ENCODE measurements at places on chromosomes 2 and 18.
A peak's percentile ranks its signal among the peaks of the same experiment; 100 is the strongest.

DNA sequence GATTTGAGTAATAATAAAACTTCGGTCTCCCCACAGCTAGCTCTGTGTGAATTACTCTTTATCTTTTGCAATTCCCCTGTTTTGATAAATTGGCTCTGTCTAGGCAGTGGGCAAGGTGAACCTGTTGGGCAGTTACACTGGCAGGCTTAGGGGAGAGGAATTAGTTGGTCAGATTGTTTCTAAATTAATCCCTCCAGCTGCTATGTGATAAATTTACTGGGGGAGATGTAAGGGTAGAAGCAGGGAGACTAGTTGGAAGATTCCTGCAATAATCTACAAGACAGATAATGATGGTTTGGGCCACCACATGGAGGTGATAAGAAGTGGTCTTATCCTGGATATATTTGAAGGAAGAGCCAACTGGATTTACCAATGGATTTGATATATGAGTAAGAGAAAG is 118.5 kb upstream of the TACR1 start:
- DNase-seq: no peak

DNA sequence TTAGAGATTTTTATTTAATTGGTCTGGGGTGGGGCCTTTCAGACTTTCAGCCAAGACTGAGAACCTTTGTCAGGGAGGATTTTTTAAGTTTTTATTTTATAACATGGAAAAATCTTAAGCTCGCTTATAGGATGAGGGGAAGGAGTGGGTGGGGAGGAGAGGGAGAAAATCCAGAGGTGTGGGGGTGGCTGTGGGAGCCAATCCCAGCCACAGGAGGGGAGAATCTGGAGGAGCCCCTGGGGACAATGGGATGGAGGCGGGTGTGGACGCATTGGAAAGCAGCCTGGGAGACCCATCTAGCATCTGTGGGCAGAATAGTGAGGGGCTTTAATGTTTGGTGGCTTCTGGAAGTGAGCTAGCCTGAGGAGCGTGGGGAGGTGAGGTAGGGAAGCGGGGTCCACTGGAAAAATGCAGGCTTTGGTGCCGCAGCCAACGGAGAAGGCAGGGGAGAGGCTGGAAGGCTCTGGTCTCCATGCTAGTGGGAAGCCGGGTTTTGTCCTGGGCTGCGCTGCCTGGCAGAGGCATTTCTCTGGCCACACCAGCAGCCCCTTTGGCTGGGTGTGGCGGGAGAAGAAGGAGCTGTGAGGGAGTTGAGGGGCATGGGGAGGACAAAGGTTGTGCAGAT is 11.5 kb upstream of the INPP5D start:
- no peak for DNase-seq

DNA sequence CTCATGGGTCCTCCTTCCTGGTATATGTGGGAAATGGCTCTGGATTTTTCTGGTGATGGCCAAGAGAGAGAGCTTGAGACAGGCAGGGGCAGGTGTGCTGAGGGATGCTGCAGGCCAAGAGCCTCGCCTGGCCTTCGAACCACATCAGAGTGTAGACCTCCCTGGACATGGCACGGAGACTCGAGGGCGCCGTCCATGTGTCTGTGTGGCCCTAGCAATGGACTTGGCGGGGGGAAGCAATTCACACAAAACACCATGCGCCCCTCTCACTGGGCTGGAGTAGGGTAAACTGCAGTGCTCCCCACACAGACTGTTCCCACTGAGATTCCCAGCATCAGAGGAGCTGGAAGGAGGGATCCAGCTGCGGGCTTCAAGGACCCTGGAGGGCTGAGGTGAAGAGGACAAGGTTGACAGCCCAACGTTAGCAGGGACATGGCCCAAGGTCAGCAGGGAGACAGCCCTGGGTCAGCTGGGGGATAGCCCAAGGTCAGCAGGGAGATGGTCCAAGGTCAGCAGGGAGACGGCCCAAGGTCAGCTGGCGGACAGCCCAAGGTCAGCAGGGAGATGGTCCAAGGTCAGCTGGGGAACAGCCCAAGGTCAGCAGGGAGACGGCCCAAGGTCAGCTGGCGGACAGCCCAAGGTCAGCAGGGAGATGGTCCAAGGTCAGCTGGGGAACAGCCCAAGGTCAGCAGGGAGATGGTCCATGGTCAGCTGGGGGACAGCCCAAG is 75.4 kb upstream of the HDAC4 start:
- no peak for DNase-seq

DNA sequence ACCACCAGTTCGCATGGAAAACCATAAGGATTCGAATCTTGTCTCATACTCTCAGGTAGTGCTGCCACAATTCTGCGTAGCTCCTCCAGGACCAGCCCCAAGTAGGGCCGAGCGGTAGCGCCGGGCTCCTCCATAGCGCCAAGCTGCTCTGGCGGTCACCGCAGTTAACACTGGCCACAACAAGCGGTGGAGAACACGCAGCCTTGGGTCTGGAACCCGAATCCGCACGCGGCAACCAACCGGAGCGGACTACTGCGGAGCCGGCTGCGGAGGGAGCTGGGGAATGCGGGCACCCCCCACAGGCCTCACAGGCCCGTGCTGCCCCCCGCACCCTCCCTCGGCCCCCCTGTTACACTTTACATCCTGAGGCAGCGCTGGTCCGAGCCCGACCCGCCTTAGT is 531.5 kb downstream of the STK39 start:
- no peak for DNase-seq

DNA sequence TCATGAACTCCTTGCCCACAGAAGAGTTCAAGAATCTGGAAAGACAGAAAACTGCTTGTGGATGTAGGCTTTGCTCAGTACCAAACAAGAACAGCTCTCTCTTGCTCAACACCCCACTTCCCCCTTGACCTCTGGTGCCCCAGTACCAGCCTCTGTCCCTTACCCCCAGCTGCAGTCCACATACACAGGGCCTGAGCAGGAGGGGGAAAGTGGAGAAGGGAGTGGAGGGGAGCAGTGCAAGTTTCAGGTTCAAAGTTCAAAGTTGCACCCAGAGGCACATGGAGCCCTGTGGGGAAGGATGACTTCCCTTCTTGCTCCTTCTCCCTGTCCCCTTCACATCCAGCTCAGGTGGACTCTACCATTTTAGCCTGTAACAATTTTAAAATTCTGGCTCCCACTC is 61.1 kb upstream of the LPIN2 start:
- no peak for DNase-seq

DNA sequence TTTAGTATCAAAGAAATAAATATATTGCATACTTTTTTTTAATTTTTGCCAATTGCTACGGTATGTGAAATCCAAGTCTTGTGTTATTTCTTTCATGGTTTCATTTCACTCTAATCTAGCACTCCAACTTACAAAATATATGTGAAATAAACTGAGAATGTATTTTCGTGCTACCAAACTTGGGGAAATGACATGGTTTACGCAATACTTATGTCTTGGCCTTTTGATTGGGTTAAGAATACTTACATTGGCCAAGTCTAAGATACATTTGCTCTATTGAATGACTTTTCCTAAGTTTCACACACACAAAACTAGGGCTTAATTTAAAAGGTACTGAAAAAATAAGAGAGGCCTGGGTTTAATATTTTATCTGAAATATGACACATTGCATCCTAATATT is 80.5 kb downstream of the VRK2 start:
- DNase-seq: no peak

DNA sequence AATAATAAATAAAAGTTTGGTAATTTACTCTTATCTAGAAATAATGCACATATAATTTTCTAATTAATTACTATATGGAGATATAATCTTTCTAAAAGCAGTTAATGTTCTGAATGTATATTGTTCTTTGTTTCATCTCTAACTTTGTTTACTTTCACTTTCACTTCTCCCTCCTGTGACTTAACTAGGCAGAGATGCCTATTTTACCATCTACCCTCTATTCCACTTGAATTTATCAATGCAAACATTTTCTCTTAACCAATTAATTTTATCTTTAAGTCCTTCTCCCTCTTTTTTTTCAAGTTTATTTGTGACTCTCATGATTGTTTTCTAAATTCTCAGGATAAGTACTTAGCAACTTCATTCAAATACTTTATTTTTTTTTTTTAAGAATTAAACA is 55.1 kb upstream of the IL1RL1 start:
- no peak for DNase-seq

DNA sequence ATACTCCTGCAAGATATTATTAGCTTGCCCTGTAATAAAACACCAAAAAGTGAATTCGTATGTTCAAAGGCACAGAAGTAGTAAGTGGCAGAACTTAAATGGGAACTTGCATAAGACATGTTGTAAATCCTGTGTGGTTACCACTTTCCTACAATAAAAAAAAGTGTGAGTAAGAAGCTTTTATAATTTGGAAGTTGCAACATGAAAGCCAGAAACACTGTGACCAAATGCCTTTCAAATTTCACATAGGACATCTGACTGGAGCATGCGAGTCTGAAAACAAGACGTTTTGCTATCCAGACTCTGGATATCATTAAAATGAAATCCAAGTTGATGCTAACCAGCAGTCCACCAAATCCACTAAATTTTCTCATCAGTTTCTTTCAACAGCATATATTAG is 886.2 kb upstream of the NRXN1 start:
- no peak for DNase-seq

- DNase-seq: no peak
Observed at GRCh38 chr2:20196053-20196656, 28.8 kb downstream of the SDC1 start.

GRCh38 chr2:173130496-173131465 is 55.1 kb downstream of the MAP3K20 start:
- peak; percentile 45 for DNase-seq

GRCh38 chr2:48114256-48114655 is 208.0 kb upstream of the FBXO11 start:
- peak; percentile 18 for DNase-seq

DNA sequence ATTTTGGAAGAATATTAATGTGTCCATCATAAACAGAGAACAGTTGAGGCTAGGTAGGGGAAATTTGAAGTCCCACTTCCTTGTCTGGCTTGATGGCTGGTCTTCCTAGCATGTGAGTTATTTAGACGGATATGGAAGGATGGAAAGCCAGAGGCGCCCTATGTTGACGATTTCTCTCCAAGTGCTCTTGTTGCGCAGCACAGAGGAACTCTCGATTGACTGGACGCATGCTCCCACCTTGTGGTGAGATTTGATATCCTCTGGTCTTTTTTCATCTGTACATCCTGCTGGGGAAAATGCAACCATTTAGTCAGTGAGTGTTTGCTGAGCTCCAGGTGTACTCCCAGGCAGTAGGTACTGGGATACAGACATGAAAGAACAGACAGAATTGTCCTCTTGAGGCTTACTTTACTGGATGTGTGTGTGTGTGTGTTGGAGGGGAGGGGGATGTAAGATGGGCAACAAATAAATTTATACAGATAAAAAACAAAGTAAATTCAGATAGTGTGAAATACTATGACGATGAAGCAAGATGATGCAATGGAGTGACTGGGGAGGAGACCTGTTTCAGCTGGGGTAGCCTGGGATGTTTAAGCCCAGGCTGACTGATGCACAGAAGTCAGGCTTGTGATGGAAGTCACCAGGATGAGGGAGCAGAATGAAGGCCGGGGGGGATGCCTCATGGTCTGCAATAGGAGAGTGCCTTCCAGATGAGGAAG is 137.2 kb downstream of the TRIM43 start:
- peak; percentile 72 for DNase-seq

DNA sequence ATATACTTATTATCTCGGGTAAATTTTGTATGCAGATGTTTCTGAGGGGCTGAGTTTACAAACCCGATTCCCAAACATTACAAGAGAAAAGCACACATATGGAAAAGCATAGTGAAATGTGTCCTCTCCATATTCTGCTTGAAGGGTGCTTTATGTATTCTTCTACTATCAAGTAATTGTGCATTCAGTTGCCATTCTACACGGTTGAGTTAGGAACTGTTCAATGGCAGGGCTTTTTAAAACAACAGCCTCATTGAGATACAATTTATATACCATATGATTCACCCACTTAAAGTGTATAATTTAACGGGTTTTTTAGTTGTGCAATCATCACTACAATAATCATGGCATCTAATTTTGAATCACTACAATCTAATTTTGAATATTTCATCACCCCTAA is 138.4 kb upstream of the DLGAP1 start:
- DNase-seq: peak; percentile 44

DNA sequence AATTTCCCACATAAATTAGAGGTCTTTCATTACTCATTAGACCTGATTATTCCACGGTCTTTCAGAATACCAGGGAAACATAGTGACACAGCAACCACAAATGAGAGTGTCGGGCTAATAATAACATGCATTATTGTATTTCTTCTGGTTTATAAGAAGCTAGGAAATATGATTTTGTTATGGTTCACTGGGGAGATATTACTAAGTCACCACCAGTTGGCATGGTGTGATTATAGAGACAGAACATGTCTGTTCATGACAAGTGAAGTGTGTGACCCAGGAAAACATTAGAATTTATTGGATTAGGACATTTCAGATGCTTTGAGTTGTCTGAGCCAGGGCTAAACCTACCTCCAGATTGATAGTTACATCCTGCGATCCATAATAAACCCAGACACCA is 494.4 kb downstream of the FBXO15 start:
- DNase-seq: no peak

- DNase-seq: no peak
Observed at GRCh38 chr2:64295326-64296139, 151.3 kb upstream of the PELI1 start.

GRCh38 chr2:11757101-11757500 is 10.7 kb downstream of the LPIN1 start:
- peak; percentile 81 for DNase-seq

DNA sequence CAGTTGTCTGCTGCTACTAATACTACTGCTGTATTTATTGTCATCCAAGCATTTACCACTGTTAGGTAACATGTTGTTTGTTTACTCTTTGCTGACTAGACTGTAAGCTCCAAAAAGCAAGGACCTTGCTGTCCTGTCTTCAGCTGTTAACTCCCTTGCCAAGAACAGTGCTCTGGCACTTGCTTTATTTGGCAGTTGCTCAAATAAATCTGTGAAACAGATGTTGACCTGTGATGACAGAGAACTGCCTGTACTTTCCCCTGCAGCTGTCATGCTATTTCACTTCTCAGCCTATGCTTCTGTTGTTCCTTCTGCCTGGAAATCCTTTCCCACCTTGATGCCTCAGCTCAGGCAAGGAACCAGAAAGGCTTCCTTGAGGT is 181.2 kb downstream of the ATAD2B start:
- peak; percentile 73 for DNase-seq

GRCh38 chr2:27016801-27017325 is 15.9 kb upstream of the TMEM214 start:
- DNase-seq: peak; percentile 74

GRCh38 chr2:43417300-43417699 is 178.5 kb downstream of the THADA start:
- no peak for DNase-seq

GRCh38 chr2:135709992-135710391 is 31.7 kb upstream of the UBXN4 start:
- DNase-seq: peak; percentile 39

- no peak for DNase-seq
Observed at GRCh38 chr2:200873560-200873959, 9.1 kb upstream of the CLK1 start.

GRCh38 chr2:120912101-120912985 is 176.7 kb downstream of the GLI2 start:
- DNase-seq: no peak

- DNase-seq: no peak
Observed at GRCh38 chr18:64713284-64713683, 564.4 kb upstream of the LINC00305 start.

All from NCI-H69 (cell line).